ENCODE measurements at places on chromosomes 3 and 15.

GRCh38 chr3:178059119-178059518, 477.1 kb upstream of the KCNMB2 start:
- no peak for DNase-seq

- no peak for DNase-seq
These were observed 16.8 kb downstream of the CACNA1D start for GRCh38 chr3:53511246-53511645.

- no peak for DNase-seq
These were observed at the start of gene ATP13A4 for GRCh38 chr3:193554811-193555210. TSS of gene ATP13A4 (minus strand) at chr3:193554895. CDS start at chr3:193554799, 96 bp downstream.

- DNase-seq: no peak
These were observed 34.8 kb downstream of the IGF1R start for GRCh38 chr15:98682992-98683701.

DNA sequence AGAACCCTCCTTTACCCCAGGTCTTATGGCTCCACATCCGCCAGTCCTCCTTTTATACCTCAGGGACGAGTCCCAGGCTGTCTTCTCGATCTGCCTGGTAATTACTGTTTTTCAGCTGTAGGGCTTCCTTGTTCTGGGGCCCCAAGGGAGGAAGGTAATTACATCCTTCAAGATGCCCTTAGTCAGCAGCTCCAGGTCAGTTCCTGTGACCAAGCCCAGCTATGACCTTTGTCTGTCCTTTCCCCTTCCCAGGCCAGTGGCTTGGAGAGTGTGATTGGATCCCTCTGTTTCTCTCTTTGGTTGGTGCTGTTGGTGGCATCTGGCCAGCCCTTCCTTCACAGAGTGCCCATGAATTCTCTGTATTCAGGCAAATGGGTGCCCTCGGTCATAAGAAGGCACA, 92.6 kb downstream of the AAGAB start:
- no peak for DNase-seq

DNA sequence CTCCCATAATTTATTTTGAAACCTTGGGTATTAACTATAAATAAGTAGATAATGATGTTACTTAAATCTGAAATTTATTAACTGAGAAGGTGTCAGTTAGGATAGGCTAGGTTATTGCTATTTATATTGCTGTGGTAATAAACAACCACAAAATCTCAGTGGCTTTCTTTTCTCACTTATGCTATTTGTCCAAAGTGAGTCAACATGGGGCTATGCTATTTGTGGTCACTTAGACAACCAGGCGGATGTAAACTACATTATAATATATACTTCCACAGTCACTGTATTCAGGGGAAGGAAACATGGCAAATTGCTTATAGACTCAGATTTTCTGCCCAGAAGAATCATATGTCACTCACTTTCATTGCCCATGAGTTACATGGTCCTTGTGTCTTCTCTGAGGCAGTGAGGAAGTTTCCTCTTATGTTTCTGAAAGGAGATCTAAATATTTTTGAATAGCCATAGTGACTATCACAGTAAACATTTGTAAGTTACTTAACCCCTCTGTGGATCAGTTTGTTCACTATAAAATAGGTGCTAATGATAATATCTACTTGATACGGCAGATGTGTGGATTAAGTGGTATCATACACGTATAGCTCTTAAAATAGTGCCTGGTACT, 19.8 kb downstream of the HMG20A start:
- no peak for DNase-seq

Measured in stimulated activated CD8-positive, alpha-beta memory T cell treated with anti-CD3 and anti-CD28 coated beads, Interleukin-7, amount 100 ng/mL, for 24 hours (primary cell).